ENCODE measurements at places on chromosomes 6 and 20. TPM values are rescaled to one million over a fixed set of nuclear protein-coding genes. Genes with fewer than 3 reads are reported as not detected.
A peak's percentile ranks its signal among the peaks of the same experiment; 100 is the strongest.

DNA sequence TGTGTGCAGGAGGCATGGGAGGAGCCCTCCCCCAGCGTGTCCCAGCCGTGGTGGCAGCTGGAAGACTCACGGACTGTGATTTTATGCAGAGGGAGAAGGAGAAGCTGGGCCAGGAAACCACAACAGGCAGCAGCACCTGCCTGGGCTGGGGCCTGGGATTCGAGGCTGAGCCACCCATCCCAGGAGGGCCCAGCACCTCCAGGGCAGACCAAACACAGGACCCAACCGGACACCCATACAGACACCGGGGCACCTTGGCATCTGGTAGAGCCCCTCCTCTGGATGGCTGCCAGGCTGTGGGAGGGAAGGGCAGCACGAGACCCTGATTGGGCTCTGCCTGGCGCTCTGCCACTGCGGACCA, 41.7 kb upstream of the CHRNA4 start:
- no peak for DNase-seq

DNA sequence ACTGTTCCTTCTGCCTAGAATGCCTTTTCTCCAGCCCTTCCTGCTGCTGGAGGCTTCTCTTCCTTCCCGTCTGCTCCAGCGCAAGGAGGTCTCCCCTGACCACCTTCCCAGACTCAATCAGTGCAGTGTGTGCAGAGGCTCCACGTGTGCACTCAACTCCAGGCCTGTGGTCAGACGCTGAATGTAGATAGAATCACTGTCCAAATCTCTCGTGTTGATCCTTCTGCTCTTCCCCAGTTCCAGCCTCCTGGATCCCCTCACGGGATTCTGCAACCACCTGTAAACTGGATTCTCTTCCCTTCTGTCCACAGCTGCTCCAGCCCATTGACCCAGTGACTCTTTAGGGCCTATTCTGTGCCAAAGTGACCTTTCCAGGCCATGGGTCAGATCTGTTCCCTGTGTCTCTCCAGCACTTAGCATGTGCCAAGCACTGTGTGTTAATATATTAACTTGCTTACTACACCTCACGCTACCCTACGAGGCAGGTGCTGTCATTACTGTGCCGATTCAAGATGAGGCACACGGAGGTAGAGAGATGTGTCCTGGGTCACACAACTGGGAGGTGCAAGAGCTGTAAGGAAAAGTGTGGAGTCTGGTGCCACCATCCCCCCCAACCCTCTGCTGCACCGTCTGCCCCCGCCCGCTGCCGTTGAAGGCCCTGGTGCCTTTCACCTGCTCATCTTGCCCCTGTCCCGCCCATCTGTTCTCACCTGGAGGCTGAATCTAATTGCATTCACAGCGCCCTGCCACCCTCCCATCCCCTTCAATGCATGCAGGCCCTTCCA, 112.2 kb downstream of the SULF2 start:
- DNase-seq: peak; percentile 26

DNA sequence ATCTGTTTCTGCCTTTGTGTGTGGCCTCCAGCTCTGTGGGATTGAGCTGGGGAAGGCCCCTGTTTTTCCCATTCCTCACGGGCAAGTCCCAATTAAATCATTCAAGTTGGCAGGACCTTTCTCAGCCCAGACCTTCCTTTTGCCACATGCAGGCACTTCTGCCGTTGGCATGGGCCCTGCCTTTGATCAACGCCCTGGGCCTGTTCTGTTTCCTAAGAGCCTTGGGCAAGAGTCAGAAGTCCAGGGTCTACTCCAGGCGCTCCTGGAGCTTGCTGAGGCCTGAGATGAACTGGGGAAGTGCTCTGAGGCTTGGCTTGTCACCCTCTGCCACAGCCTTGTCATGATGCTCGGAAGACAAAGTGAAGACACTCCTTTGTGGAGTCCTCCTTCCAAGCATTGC, 7.1 kb downstream of the IP6K3 start:
- DNase-seq: no peak

The HTR1E gene
- not detected for total RNA-seq

DNA sequence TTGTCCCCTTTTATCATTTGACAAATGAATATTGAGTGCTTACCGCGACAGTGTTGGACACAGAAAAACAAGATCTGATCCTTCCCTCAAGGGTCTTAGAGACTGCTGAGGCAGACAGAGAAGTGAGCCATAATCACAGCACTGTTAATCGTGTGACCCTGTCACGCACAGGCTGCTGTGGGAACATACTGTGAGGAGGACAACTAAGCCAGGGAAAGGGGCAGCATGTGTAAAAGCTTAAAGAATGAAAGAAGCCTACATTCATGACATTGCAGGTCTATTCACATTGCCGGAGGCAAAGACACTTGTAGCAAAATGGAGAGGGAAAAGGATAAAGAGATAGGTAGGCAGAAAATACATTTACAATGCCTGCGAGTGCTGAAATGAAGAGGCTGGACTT, 32.7 kb downstream of the TRDN start:
- no peak for DNase-seq

DNA sequence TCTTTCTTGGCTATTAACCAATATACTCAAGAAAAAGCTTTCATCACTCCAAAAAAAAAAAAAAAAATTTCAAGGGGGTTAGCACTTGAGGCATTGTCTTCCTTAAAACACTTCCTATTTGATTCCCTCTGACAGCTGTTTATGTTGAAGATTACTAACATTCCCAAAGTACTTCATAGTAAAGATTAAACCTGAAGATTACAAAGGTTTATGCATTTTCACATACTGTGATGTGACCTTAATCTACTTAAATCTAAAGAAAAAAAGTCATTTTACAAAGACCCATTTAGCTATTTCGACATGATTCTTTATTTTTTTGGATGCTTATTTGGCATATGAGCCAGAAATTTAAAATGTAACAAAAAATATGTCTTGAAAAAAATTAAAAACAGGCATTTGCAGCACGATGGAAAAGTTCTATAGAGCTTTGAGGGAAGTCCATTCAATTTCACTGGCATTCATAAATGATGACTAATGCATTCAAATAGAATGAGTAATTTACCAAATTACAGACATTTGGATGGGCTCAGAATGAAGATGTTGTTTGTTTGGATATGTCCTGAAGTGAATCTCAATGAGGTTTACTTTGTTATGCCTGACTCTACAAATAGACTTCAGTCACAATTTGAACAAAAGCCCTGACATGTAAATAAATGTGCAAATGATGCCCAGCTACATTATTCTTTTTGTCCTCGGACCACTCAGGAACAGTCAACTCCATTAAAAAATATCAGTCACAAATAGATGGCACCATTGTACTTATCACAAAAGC, 674.6 kb upstream of the MARCKS start:
- no peak for DNase-seq

The ROMO1 gene
- 117 TPM for total RNA-seq

DNA sequence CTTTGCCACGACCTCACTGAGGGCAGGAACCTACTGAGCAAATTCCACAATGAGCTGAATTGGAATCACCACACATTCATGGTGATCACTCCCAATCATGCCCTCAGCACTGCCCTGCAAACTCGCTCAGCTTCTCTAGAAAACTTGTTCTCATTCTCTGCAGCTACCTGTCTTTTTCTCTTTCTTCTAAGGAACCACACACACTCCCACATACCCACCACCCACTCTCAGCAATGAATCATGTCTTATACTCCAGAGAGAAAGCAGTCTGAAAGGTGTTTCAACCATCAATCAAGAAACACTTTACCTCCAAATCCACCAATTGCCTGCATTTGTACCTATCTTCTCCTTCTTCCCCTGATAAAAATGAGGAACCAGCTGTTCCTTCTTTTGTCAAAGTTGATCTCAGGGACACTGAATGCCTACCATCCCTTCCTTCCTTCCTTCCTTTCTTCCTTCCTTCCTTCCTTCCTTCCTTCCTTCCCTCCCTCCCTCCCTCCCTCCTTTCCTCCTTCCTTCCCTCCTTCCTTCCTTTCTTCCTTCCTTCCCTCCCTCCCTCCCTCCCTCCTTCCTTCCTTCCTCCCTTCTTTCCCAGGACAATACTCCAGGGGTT, 84.6 kb upstream of the SGK1 start:
- no peak for DNase-seq

- DNase-seq: no peak
Observed at GRCh38 chr6:31614075-31614619, 887 bp upstream of the AIF1 start.

The RPN2 gene
- 164 TPM for total RNA-seq

GRCh38 chr6:11486051-11486450, 51.5 kb upstream of the TMEM170B start:
- no peak for DNase-seq

- no peak for DNase-seq
Observed at GRCh38 chr6:136077834-136078576, 172.1 kb downstream of the MTFR2 start.

The LY6G6F gene
- not detected for total RNA-seq

GRCh38 chr20:7090811-7091210, 323.3 kb downstream of the BMP2 start:
- DNase-seq: no peak

- no peak for DNase-seq
Observed at GRCh38 chr20:33645396-33645795, 16.7 kb upstream of the C20orf144 start.

GRCh38 chr6:134057478-134057877, 5.1 kb upstream of the SLC2A12 start:
- DNase-seq: no peak

The FAM209B gene
- total RNA-seq: 0.46 TPM

GRCh38 chr6:88298066-88298845, 132.1 kb upstream of the CNR1 start:
- DNase-seq: no peak
